ENCODE measurements at places on chromosomes 12 and 14.
A peak's percentile ranks its signal among the peaks of the same experiment; 100 is the strongest.

DNA sequence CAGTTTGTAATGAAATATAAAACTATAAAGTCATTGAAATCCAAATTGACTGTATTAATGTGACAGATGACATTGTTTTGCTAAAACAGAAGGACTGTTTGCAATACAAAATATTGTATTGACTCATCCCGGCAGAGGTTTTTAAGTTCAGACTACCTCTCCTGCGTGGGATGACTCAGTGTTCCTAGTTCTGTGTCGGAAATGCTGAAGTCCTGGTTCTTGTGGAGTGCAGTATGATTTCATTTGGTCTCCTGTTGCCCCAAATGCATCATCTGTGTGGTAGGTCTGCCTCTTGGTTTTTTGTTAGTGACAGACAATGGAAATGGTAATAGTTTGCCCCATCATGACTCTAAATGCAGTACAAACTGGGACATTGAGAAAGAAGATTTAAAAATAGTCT is 27.8 kb downstream of the PELI2 start:
- peaks cover 73% of the 10 kb centered on the region for H3K4me1 ChIP-seq
- H3K36me3 ChIP-seq: no peaks in the 10 kb centered on the region
- H3K27ac ChIP-seq: no peak overlapping the region
- DNase-seq: no peak
- H3K4me3 ChIP-seq: no peak overlapping the region

GRCh38 chr14:29165431-29165830 is 398.8 kb downstream of the FOXG1 start:
- H3K27ac ChIP-seq: no peak overlapping the region
- H3K4me1 ChIP-seq: no peaks in the 10 kb centered on the region
- DNase-seq: no peak
- no peaks in the 10 kb centered on the region for H3K36me3 ChIP-seq

GRCh38 chr12:75432924-75433323 is 42.0 kb downstream of the GLIPR1L2 start:
- peaks cover 29% of the 10 kb centered on the region for H3K36me3 ChIP-seq
- H3K27me3 ChIP-seq: no peaks in the 10 kb centered on the region
- no peak for DNase-seq
- no peak overlapping the region for H3K4me3 ChIP-seq

DNA sequence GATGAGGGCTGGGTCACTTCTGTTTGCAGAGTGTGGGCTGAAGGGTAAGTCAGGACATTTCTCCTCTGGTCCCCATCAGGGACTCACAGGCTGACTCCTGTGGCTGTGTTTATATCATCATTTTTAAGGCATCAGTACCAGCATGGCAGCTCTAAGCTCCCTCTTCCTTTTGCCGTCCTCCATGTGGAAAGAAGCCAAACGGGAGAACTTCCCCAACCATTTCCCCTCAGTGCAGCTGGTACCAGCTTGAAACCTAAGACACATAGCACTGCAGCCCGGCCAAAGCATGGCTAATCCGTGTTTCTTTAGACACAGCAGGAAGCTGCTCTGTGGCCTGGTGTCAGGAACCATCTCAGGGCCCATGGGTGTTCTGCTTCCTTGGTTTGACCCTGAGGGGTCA is 31.9 kb upstream of the ATP2A2 start:
- H3K4me3 ChIP-seq: no peak overlapping the region
- H3K27me3 ChIP-seq: no peaks in the 10 kb centered on the region
- no peak overlapping the region for H3K27ac ChIP-seq
- peaks cover 12% of the 10 kb centered on the region for H3K4me1 ChIP-seq

- no peaks in the 10 kb centered on the region for H3K27me3 ChIP-seq
- H3K36me3 ChIP-seq: no peaks in the 10 kb centered on the region
- H3K27ac ChIP-seq: no peak overlapping the region
- no peaks in the 10 kb centered on the region for H3K4me1 ChIP-seq
- H3K4me3 ChIP-seq: no peak overlapping the region
- DNase-seq: peak; percentile 18
These were observed 23.7 kb downstream of the CEP170B start for GRCh38 chr14:104888489-104889374.

- no peak overlapping the region for H3K27ac ChIP-seq
- DNase-seq: peak; percentile 81
- H3K36me3 ChIP-seq: no peaks in the 10 kb centered on the region
- H3K4me3 ChIP-seq: peak overlapping the region; percentile 90
- peaks cover 16% of the 10 kb centered on the region for H3K4me1 ChIP-seq
These were observed 645 bp downstream of the FOXA1 start for GRCh38 chr14:37594238-37594970.

DNA sequence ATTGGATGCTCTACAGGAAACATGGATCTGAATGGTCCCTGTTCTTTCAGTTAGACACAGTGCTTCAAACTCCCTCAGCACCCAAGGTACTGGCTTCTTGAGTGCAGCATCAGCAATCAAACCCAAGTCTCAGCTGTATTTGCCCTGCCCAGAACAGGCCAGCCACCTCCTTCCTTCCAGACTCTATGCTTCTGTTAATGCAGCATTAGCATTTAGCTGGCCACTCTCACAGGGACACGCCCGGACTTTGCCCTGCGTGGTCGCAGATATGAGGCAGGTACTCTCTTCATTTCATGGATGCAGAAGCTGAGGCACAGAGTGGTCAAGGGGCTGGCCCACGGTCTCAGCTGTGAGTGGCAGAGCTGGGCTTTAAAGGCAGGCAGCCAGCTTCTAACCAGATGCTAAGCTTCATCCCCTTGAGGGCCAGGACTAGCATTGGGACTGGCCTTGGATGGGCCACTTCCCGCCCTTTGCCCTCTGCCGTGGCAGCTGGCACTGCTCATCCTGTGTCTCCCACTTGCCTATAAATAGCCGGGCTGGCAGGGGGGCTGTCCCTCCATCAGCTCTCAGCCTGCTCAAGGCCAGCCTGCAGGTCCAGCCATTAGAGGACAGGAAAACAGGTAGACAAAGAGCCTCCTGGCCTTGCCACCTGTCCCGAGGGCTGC is 1.5 kb upstream of the SLC25A47 start:
- peaks cover 9% of the 10 kb centered on the region for H3K27me3 ChIP-seq
- H3K4me1 ChIP-seq: peaks cover 7% of the 10 kb centered on the region
- DNase-seq: peak; percentile 33
- H3K4me3 ChIP-seq: no peak overlapping the region
- H3K27ac ChIP-seq: peak overlapping the region; percentile 38
- no peaks in the 10 kb centered on the region for H3K36me3 ChIP-seq

DNA sequence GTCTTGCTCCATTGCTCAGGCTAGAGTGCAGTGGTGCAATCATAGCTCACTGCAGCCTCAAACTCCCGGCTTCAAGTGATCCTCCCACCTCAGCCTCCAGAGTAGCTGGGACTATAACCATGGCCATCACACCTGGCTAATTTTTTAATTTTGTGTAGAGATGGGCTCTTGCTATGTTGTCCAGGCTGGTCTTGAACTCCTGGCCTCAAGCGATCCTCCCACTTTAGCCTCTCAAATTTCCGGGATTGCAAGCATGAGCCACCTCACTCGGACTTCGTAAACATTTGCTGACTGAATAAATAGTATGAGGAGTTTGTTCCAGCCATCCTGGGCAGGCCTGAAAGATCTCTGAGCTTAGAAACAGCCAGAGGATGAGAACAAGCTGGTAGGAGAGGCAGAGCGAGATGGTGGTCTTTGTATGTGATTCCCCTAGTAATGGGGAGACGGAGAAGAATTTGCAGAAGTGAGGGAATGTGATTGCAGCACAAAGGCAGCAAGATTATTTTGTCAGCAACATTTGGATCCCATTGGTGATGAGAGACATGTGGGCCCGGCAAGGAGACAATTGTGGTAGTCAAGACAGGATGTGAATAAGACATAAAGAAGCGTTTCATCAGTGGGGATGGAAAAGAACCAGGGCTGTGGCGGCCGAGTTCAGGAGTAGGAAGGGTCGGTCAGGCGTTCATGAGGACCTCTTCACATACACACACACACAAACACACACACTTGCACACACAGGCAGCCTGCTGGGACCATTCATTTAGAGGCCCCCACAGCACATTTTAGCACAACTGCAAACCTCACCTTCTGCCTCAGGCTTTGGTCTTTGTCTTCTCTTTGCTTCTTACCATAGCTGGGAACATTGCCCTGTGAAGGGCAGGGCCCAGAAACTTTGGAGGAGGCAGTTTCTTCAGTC is 155.5 kb downstream of the ZFP36L1 start:
- H3K27ac ChIP-seq: no peak overlapping the region
- peaks cover 1% of the 10 kb centered on the region for H3K4me1 ChIP-seq
- H3K27me3 ChIP-seq: peaks cover 1% of the 10 kb centered on the region
- DNase-seq: no peak

DNA sequence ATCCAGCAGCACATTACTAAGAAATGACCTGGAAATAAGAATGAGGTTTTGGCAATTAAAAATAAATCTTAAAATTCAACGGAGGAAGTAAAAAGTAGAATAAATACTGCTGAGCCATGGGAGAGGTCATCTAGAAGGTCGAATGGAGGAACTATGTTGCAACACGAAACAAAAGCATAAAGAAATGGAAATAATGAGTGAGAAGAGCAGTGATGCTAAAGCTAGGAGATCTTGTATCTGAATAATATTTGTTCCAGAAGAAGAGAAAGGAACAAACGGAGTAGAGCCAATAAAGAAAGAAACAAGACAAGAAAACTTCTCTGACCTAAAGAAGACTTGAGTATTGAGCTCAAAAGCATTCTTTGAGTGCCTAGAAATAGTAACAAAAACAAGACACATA is 6.6 kb upstream of the KRT7 start:
- no peak for DNase-seq
- H3K4me3 ChIP-seq: no peak overlapping the region
- peaks cover 5% of the 10 kb centered on the region for H3K27me3 ChIP-seq
- H3K27ac ChIP-seq: no peak overlapping the region
- no peaks in the 10 kb centered on the region for H3K36me3 ChIP-seq

- H3K4me3 ChIP-seq: peak overlapping the region; percentile 74
- H3K36me3 ChIP-seq: peaks cover 5% of the 10 kb centered on the region
- DNase-seq: no peak
- H3K4me1 ChIP-seq: peaks cover 15% of the 10 kb centered on the region
These were observed 73.9 kb upstream of the BBS10 start for GRCh38 chr12:76422154-76422542.

GRCh38 chr12:91507754-91508153 is 325.1 kb upstream of the DCN start:
- no peaks in the 10 kb centered on the region for H3K4me1 ChIP-seq
- H3K27ac ChIP-seq: no peak overlapping the region
- H3K4me3 ChIP-seq: no peak overlapping the region

GRCh38 chr12:90627180-90627896 is 327.6 kb downstream of the CCER1 start:
- H3K4me3 ChIP-seq: no peak overlapping the region
- H3K4me1 ChIP-seq: no peaks in the 10 kb centered on the region
- no peak overlapping the region for H3K27ac ChIP-seq
- no peaks in the 10 kb centered on the region for H3K36me3 ChIP-seq
- no peak for DNase-seq

DNA sequence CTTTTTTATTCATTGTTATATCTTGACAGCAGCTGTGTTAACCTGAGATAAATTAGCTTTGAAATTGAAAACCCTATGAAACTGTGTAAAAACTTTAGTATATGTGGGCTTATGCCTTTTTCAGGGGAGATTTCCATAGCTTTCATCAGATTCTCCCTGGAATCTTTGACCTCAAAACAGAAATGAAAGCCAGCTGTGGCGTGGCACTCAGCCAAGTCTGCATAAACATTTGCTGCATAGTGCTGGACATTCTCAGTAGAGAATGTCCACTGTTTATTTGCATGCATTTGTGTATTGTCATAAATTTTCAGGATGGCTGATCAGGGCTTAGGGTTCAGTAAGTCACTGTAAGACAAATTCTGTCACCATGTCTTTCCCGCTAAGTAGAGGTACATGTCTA is 115.3 kb upstream of the NAP1L1 start:
- H3K4me3 ChIP-seq: no peak overlapping the region
- H3K36me3 ChIP-seq: peaks cover 7% of the 10 kb centered on the region
- H3K27me3 ChIP-seq: no peaks in the 10 kb centered on the region
- no peak for DNase-seq
- H3K4me1 ChIP-seq: no peaks in the 10 kb centered on the region

GRCh38 chr12:117885211-117885610 is 83.6 kb downstream of the KSR2 start:
- no peak overlapping the region for H3K27ac ChIP-seq
- no peak for DNase-seq
- no peaks in the 10 kb centered on the region for H3K36me3 ChIP-seq
- H3K4me1 ChIP-seq: no peaks in the 10 kb centered on the region

DNA sequence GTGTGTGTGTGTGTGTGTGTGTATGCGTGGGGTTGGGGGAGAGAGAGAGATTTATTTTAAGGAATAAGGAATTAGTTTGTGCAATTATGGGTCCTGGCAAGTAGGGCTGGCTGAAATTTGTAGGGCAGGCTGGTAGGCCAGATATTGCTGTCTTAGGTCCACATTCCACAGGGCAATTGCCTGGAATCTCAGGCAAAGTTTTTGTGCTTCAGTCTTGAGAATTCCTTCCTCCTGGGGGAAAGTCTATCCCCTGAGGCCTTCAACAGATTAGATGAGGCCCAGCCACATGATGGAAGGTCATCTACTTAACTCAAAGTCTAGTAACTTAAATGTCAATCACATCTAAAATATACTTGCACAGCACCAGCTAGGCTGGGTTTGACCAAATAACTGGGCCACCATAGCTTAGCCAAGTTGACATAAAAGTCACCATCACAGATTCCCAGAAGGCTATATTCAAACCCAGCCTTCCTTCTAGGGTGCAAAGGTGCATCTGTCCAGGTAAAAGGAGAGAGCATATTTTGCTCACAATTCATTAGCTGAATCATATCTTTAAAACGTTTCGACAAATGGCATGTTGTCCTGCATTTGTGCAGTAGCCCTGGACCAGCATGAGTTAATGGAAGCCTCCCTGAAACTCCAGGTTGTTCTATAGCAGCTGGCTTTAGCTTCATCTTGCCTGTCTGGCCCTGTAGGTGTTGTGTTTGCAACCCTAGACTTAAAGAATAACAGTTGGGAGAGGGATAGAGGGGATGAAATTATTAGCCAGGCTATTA is 63.1 kb downstream of the C14orf132 start:
- H3K27ac ChIP-seq: no peak overlapping the region
- peaks cover 38% of the 10 kb centered on the region for H3K4me1 ChIP-seq
- peaks cover 25% of the 10 kb centered on the region for H3K27me3 ChIP-seq
- no peak overlapping the region for H3K4me3 ChIP-seq
